GM04504 (cell line): ENCODE measurements at places on chromosomes 11 and 22.
A peak's percentile ranks its signal among the peaks of the same experiment; 100 is the strongest.

- DNase-seq: no peak
Measured at GRCh38 chr11:19691815-19692500, 20.7 kb upstream of the NAV2 start.

GRCh38 chr22:47177334-47177815 is 414.9 kb downstream of the TBC1D22A start:
- DNase-seq: no peak

DNA sequence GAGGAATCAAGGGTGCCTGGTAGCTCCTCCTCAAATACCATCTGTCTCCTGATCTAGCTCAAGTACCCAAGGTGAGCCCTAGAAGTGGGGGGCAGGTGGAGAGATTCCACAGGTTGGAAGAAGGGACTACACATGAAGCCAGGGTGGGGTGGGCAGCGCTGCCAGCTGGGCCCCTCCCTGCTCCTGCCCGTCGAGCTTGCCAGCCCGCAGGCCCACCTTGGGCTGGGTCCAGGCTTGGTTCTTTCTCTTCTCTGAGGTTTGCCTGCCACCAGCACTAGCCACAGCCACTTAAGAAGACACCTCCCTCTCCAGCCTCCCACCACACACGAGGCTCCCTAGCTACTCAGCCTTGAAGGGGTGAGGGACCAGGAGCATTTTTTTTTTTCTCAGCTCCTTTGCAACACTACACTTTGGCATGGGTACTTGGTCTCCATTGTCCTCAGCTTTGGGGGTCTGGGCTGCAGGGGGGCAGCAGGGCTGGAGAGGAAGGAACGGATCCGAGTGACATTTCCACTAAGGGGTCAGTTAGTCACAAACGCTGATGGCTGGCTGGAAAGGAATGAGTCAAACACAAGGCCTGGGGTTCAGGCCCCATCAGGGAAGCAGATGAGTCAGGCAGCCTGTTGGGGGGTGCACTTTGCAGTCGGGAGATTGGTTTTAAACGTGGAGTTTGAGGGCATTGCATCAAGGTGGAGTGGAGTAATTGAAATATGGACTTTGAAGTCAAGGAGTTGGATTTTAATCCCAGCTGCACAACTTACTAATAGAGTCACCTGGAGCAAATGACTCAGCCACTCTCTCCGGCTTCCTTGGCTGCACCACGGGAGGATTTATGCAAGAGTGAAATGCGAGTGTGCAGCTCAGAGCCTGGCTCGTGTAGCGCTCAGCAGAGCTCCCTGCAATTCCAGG is 7.4 kb upstream of the NPTXR start:
- DNase-seq: no peak

- no peak for DNase-seq
Measured at GRCh38 chr22:17878941-17879340, 104.7 kb upstream of the BID start.

GRCh38 chr11:122100756-122101080 is 15.3 kb downstream of the BLID start:
- DNase-seq: peak; percentile 57
